ENCODE measurements at places on chromosomes 5 and 9.

DNA sequence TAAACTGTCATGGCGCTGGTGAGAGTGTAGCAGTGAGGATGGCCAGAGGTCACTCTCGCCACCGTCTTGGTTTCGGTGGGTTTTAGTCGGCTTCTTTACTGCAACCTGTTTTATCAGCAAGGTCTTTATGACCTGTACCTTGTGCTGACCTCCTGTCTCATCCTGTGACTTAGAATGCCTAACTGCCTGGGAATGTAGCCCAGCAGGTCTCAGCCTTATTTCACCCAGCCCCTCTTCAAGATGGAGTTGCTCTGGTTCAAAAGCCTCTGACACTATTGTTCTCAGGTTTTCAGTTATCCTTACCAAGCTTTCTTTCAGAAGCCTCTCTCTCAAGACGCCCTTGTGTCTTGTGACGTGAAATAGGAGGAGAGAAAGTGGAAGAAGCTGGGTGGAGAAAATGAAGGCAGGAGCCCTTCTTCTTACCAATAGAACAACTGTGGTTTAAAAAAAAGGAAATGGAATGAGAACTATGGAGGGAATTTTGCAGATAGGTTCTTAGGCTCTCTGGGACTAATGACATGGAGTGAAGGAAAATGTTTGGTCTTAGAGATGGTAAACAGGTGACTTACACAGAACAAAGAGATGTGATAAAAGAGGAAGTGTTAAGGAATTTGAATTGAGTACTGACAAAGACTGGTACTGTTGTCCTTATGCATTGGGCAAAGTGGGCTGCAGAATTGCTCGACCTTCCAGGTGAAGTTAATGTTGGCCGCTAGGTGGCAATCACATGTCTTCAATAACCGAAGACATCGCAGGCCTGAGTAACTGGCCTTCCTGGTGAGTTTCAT, 133.3 kb upstream of the RAI14 start:
- DNase-seq, result peak; percentile 91

DNA sequence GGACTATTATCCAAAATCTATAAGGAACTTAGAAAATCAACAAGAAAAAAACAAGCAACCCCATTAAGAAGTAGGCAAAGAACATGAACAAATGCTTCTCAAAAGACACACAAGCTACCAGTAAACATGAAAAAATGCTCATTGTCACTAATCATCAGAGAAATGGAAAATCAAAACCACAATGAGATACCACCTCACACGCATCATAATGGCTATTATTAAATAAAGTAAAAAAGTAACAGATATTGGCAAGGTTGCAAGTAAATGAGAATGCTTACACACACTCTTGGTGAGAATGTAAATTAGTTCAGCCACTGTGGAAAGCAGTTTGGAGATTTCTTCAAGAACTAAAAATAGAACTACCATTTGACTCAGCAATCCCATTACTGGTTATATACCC, 167.0 kb upstream of the DMRTA1 start:
- DNase-seq, result no peak

DNA sequence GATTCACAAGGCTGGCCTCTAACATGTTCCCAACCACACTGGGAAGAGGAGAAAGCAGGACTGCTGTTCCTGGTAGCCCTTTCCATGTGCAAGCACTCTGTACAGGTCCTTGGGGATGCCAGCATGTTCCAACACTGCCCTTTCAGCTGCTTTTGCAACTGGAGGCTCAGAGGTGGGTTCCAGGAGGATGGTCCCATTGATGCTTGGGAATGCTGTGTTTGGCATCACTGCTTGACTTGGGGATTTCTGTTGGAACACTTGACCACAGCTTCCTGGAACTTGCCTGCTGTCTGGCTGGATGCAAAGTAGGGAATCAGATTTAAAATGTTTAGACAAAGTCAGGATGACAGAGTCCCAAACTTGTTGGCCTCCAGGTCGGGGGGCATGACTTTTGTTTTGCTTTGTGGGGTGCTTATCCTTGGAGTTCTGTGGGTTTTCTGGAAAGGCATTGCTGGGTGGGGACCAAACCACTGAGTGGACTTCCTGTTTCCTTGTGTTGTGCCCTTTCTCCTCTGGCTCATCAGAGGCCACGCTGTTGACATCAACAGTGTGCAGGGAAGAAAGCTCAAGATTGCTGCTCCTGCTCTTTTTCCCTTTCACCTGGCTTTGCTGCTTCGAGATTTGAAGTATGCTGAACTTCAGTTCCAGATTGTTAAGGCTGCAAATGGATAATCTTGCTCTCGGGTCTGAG, 148.5 kb upstream of the RPS23 start:
- no peak for DNase-seq

DNA sequence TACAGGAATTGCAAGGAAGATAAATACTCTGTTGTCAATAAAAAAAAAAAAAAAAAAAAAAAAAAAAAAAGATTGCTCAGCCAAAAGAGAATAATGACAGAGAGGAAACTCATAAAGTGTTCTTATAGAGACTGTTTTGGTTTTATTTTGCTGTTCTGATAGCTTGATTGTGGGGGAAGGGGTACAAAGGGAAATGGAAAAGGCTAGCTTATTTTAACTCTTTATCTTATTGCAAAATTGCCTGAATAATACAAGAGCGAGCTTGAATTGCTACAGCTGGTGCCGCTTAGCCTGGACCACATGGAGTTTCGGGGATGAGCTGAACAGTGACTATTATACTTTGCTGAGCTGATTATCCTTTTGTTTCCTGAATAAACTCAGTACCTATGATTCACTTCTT, 31.0 kb upstream of the SHISAL2B start:
- peak; percentile 32 for DNase-seq

- DNase-seq, result no peak
Observed at GRCh38 chr9:96460882-96461281, 10.9 kb downstream of the HABP4 start.

DNA sequence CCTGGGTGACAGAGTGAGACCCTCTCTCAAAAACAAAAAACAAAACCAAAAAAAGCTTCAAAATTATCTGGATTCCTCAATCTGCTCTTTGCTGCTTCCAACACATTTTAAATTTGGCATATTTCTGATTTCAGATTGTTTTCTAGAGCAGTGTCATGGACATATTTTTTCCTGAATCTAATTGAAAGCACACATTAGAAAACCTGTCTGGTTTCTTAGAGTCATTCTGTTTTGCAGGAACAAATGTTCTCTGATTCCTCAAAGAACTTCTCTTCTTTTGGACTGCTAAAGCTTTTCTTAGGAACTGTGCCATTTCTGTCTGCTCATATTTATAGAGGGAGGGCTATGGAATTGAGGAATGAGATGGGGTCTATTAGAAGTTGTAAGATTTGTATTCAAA, 81.6 kb downstream of the RAI14 start:
- DNase-seq, result no peak

DNA sequence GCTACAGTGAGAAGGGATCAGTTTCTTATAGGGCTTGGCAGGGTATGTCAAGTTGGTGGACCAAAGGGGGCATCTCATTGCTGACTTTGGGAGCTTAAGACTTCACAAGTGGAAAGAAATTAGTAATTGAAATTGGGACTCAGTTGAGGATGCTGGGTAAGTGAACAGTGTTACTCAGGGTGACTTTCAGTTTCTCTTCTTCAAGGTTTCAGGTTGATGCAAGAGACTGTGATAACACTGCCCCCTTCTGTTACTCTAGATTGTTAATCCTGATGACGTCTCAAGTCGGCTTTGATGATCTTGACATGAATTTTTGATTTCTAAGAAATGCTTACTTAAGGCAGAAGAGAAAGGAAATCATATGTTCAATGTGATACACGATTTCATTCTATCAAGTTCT, 21.3 kb downstream of the KCTD16 start:
- DNase-seq, result peak; percentile 43

GRCh38 chr5:174504266-174504726, 220.1 kb upstream of the MSX2 start:
- DNase-seq, result peak; percentile 34

GRCh38 chr5:30267026-30267425, 926.5 kb upstream of the CDH6 start:
- DNase-seq, result no peak

DNA sequence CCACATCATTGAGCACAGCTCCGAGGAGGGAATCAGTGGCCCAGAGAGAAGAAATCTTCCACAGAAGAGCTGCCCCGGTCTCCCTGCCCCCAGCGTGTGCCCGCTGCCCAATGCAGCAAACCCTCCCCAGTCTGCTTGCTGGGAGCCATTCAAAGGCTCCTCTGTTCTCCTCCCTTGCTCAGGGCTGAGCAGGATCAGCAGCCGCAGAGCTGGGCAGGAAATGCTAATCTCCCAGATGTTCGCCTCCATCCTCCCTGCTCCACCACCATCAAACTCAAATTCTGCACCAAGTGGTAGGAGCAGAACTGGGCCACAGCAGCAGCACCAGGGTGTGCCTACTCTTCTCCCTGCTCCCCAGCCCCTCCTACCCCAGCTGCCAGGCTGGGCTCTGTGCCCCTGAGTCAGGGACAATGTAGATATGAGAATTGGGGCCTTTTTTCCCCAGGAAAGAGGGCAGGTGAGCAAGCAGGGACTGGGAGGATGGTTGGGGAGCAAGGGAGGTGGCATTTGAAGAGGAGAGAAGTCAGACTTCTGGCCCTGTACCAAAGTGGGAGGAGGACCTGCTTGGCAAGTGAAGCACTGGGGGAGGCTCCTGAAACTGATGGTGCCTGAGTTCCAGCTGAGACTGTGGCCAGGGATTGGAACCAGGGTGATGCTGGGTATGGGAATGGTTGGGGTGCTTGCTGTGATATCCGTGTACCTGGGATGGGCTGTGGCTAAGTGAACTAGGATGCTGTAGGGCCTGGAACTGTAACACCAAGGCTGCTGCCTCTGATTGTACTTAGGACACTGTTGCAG, 1.9 kb upstream of the PCDH1 start:
- DNase-seq, result no peak

DNA sequence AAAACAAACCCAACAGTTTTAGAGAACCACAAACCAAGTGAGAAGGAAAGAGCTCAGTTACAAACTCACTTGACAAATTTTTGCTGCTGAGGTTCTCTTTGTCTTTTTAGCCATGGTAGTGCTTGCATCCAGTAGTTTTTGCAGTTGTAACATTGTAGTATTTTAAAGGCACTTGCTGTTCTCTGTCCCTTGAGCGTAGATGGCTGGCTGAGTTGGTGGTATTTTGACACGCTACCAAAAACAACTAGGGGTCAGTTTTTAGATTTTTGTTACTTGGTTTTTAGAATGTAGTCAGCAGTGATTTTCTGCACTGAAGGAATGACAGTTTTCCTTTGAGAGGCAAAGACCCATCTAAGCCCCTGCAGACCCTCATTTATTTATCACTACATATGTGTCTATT, 58.0 kb downstream of the TLE4 start:
- DNase-seq, result no peak

DNA sequence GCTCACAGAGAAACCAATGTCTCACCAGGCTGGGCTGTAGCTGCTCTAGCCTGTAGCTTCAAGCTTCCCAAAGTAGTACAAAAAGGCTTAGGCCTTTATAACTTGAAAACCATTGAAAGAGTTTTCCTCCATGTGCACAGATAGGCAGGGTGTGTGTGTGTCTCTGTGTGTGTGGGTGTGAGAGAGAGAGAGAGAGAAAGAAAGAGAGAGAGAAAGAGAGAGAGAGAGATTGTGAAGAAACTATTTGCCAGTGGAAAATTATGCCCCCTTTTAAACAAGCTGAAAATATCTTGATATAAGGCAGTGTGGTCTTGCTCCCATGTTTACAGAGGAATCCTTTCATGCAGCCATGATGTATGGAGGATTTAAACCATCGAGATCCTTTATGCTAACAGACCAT, 17.9 kb upstream of the GDNF start:
- no peak for DNase-seq

GRCh38 chr5:140977003-140977402, 10.7 kb downstream of the PCDHAC2 start:
- DNase-seq, result no peak

DNA sequence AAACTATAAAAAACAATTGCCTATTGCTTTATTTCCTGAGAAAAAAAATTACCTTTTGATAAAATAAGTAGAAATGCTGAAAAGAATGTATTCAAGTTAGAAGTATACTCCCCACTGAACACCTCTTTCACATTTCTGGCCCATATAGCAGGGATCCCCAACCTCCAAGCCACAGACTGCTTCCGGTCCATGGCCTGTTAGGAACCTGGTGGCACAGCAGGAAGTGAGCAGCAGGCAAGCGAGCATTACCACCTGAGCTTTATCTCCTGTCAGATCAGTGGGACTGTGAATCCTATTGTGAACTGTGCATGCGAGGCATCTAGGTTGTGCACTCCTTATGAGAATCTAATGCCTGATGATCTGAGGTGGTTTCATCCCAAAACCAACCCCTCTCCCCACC, 563.9 kb downstream of the RAB3C start:
- no peak for DNase-seq

- DNase-seq, result peak; percentile 11
Observed at GRCh38 chr9:95852059-95853032, 23.1 kb upstream of the ERCC6L2 start.

GRCh38 chr9:93819905-93820304, 135.2 kb downstream of the BARX1 start:
- DNase-seq, result no peak

DNA sequence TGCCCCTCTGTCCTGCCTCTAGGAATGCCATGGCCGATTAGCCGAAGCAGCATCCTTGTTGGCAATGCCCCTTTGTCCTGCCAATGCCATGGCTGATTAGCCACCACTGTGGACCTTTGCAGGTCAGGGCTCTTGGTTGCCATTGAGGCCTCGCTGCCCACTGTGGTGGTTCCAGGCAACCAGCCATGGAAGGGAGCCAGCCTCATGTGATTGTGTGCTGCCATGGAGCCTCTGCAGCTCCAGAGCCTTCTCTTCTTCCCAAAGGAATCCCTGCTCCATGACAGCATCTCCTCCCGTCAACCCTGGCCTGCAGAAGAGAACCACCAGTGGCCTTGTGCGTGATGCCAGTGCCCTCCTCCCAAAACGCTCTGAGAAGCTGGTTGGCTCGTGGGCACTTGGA, 187.0 kb downstream of the CACNA1B start:
- no peak for DNase-seq

- DNase-seq, result no peak
Observed at GRCh38 chr9:93826209-93826608, 128.9 kb downstream of the BARX1 start.

GRCh38 chr9:19385786-19386501, 5.9 kb upstream of the RPS6 start:
- DNase-seq, result no peak

DNA sequence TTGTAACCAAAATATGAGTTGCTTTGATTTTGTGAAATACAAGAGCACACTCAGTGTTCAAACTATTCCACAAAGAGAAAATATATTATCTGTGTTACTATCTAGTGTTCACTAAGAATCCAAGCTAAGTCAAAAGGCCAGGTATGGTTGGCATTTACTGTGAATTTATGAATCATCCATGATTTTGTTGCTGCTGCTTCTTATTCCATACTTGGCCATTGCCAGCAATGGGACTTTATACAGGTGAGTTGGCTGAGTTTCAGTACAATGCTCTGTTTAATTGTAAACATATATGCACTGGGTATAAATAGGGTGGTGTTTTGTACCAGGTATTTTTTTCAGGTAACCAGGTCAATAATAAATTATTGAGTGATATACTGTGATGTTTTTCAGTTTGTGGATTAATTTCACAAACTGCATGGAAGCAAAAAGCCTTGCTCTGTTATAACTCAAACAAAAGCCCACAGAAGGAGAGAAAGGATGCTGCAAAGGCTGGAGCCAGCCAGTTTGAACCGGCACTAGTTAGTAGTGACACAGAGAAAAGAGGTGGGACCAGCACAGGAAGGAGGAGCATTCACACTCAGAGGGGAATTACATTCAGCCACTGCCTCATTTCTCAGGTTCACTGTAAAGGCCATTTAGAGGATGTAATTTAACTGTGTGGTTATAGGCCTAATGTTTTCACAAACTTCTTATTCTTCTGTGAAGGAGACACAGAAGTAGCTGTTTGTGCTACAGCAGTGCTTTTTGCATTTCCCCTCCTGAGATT, 381.8 kb downstream of the ADGRV1 start:
- DNase-seq, result peak; percentile 40

GRCh38 chr5:163908253-163908652, 402.8 kb downstream of the MAT2B start:
- no peak for DNase-seq
